ENCODE measurements at places on chromosomes 6 and 20.

GRCh38 chr6:45532721-45533210, 155.0 kb upstream of the SUPT3H start:
- no peak for DNase-seq

GRCh38 chr6:116290799-116291198, 11.1 kb upstream of the TSPYL1 start:
- no peak for DNase-seq

DNA sequence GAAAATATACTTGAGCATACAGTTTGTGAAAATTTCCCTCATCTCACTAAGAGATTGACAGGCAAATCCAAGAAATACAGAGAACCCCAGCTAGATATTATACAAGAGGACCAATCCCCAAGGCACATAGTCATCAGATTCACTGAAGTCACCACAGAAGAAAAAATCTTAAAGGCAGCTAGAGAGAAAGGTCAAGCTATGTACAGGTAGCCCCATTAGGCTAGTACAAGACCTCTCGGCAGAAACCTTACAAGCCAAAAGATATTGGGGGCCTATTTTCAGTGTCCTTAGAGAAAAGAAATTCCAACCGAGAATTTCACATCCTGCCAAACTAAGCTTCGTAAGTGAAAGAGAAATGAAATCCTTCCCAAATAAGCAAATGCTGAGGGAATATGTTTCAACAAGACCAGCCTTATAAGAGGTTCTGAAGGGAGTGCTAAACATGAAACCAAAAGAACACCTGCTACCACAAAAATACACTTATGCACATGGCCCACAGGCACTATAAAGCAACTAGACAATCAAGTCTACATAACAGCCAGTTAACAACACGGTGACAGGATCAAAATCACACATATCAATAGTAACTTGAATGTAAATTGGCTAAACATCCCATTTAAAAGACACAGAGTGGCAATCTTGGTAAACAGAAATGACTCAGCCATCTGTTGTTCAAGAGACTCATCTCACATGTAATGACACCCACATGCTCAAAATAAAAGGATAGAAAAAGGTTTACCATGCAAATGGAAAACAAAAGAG, 96.3 kb downstream of the FHL5 start:
- DNase-seq, result no peak

DNA sequence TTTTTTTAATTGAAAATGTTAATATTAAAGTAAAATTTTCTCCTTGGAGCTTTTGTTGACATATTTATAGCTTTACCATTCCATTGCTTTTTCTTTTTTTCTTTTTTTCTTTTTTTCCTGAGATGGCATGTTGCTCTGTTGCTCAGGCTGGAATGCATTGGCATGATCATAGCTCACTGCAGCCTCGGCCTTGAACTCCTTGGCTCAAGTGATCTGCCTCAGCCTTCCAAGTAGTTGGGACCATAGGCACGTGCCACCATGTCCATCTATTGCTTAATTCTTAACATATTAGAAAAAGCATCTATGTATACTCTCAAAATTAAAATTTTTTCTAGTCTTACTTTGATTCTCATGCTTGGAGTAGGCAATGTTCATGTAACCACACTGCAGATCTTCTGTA, 43.0 kb downstream of the RALGAPB start:
- no peak for DNase-seq

DNA sequence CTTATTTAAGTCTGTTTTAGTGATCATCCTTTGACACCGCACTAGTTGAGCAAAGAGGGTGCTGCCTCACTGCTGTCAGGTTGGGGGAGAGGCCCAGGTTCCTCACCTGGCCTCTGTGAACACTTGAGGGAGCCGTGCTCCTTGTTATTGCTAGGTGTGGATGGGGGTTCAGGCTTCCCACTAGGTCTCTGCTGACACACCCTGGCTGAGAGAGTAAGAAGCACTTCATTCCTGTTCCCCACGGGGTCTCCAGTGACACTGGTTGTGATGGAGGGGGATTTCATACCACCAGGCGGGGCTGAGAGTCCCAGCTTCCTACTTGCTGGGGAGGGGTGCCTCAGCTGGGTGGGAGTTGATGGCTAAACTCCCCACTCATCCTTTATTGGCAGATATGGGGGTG, 11.1 kb upstream of the NOTCH4 start:
- DNase-seq, result no peak

- DNase-seq, result no peak
These were observed 58.9 kb upstream of the CDH4 start for GRCh38 chr20:61193164-61193563.

GRCh38 chr6:16404456-16404855, 166.1 kb downstream of the GMPR start:
- no peak for DNase-seq

GRCh38 chr6:165616116-165616515, 46.9 kb downstream of the PDE10A start:
- DNase-seq, result no peak

- peak; percentile 87 for DNase-seq
These were observed 81.7 kb upstream of the TENT5A start for GRCh38 chr6:81834141-81834681.

DNA sequence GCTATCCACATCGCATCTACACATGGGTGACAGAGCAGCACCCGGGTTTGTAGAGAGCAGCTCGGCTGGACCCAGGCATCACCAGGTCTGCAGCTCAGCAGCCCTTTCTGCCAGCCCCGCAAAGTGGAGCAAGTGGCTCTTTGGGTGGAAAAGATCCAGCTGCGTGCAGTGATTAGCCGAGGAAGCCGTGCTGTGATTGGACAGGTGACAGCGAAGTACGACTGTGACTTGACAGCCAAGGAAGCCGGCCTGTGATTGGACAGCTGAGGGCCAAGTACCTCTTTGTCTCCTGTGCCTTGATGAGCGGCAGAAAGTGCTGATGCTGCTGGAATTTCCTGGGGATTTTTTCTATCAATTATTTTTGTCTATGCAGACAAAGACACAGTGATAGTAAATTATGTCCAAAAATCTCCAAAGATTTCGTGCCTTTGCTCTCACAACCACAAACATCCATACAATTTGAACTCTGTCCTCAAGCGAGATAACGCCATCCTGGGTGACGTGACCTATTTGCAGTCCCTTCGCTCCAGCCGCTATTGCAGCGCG, 62.3 kb upstream of the GPR31 start:
- no peak for DNase-seq

GRCh38 chr6:16045238-16045637, 83.6 kb upstream of the MYLIP start:
- no peak for DNase-seq

GRCh38 chr6:26206868-26207801, 119.9 kb downstream of the HFE start:
- no peak for DNase-seq

DNA sequence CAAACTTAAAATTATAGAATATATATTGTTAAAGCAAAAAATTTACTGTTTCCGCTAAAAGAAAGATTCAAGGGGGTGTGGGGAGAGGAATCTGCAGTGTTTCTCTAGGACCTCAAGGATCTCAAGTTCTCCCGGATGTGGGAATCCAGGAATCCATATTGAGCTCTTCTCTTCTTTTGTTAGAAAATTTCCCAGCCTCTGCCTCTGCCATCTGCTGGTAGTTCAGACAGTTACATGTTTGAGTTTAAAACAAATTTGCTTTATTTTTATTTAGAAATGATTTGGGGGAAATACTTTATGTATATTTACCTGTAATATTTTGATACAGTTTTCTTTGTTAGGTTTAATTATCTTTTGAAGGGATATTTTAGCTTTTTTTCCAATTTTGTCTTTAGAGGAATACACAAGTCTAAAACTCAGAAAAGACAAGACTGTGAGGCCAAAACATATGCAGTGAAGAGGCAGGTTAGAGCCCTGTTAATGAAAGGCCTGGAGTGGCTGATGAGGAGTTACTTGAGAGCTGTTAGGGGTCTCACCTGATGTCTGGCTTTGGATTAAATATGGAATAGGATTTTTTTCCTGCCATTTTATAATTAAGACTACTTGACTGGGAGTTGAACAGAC, 268.8 kb downstream of the ARID1B start:
- peak; percentile 55 for DNase-seq

DNA sequence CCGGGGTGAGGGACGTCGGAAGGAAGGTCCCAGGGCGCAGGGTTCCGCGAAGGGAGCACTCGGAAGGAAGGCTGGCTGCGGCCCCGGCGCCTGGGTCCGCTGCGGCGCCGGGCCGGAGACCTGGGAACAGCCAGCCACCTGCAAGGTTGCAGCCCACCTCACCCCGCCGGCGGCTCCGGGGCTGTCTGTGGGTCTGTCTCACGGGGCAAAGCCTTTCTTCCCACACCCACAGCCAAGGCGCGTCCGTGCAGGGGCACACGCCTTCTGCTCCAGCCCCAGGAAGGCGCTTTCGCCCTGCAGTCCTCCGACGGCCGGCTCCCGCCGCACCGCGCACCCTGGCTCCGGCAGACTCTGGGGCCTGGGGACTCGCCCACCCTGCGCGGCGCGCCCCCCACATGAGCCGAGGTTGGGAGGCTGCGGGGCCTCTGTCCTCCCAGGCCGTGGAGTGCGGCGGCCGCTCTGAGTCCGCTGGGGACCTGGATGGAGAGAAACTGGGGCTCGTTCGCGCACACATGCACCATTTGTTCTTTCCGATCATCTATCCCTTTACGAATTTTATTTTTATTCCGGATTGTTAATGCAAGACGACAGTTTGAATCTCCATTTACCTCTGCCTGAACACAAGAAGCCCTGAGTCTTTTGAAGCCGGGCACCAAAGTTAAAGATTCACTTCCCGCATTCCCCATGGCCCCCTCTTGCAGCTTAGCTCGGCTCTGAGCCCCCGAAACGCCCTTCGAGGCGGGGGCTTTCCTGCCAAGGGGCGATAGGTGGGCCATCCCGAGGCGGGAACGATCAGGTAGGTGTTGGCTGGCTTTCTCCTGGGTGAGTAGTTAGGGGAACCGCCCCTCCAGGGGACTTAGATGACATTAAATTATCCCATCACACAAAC, 4.5 kb upstream of the FOXC1 start:
- no peak for DNase-seq

DNA sequence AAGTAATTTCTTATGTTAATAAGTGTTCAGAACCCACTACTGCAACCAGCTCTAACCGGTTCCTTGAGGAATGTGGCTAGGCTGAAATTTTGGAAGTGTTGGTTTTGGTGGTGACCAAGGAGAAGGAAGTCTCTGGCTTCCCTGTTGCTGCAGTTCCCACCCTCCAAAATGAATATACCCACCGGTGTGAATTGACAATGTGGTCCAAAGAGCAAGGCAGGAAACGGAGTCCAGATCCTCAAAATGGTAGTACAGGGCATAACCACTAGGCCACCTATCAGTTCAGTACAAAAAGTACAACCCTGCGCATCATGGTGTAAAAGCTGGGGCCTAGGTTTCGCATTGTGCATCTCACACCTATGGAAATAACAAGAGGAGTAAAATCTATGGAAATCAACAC, 2.8 kb downstream of the ADNP start:
- DNase-seq, result no peak

- no peak for DNase-seq
These were observed 11.5 kb upstream of the MMP9 start for GRCh38 chr20:45997187-45997586.

DNA sequence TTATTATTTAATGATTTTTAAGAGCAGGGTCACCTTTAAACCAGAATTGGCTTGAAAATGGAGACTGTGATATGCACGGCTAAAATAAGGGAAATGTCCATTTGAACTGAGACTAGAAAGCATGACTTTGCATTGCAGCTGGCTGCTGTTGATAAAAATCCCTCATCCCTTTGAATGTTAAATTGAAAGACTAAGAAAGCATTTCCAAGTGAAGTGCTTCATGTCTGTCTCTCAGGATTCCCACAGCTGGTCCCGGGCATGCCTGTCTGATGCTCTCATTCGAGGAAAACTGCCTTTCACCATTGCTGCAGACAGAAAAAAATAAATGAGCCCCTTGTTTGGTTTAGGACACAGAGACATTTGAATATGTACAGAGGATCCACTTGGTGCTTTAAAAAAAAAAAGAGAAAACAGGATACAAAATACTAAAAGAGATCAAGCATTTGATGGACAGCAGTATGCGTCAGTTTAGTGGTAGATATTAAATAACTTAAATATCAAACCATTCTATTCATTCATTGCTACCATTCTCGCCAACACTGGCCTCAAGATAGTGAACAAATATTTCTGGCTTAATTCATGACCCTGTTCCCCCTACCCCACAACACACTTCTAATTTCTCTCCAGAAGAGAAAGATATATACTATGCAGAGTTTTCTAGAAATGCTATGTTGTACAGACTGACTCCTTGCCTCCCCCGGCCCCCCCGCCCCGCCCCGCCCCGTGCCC, 55.0 kb downstream of the TBC1D7 start:
- no peak for DNase-seq

DNA sequence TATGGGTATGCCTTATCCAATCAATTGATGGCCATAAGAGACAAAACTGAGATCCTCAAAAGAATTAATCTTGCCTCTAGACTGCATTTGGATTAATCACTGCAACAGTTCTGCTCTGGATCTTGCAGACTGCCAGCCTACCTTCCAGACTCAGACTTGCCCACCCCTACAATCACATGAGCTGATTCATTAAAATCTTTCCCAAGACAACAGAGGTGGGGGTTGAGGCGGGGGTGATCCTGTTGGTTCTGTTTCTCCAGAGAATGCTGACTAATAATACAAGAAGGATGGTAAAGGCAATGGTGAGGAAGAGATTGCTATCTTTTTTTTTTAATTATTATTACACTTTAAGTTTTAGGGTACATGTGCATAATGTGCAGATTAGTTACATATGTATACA, 43.7 kb upstream of the MEI4 start:
- DNase-seq, result no peak

GRCh38 chr6:128057541-128057940, 156.7 kb upstream of the THEMIS start:
- DNase-seq, result no peak

GRCh38 chr6:119360262-119360915, 10.8 kb upstream of the MAN1A1 start:
- no peak for DNase-seq

GRCh38 chr6:44219053-44219814, 2.5 kb downstream of the MYMX start:
- peak; percentile 43 for DNase-seq

GRCh38 chr6:132499757-132500156, 13.2 kb downstream of the STX7 start:
- DNase-seq, result no peak

DNA sequence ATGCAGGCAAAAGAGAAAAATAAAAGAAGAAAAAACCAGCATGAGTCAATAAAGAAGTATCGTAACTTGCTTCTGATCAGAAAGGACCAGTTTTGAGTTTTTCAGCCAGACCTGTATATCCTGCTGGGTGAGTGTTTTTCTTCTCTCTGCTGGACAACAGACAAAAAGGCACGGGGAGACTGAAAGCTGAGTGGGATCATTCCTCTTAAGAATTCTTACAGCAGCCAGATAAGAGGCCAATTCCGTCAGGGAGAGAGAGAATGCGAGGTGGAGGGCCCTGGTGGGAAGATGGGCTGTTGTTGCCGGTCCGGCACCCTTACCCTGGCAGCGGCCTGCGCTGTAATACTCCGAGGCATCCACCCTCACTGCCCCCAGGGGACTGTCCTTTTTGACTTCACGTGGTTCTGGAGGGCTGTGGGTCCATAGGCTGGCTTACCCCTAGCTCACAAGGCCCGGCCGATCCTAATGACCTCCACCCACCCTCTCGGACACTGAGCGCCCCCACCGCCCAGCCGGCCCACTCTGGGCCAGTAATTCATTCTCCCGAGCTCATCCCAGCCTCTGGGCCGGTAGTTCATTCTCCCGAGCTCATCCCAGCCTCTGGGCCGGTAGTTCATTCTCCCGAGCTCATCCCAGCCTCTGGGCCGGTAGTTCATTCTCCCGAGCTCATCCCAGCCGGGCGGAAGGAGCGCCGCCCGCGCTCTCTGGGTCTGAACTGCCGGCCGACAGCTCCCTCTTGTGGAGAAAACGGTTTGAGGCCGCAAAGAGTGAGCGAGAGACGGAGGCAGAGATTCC, 118.3 kb upstream of the SIRPA start:
- peak; percentile 87 for DNase-seq

- peak; percentile 49 for DNase-seq
These were observed 73.0 kb upstream of the NHSL1 start for GRCh38 chr6:138572167-138572875.
